ENCODE measurements at places on chromosomes 6 and 20. TPM values are rescaled to one million over a fixed set of nuclear protein-coding genes. Genes with fewer than 3 reads are reported as not detected.

The MEP1A gene
- total RNA-seq: not detected

The IL20RA gene
- total RNA-seq: 1.0 TPM

The IL17A gene
- not detected for total RNA-seq

The DDX43 gene
- 0.86 TPM for total RNA-seq

The SMLR1 gene
- total RNA-seq: not detected

The NCOA3 gene
- total RNA-seq: 25.2 TPM

DNA sequence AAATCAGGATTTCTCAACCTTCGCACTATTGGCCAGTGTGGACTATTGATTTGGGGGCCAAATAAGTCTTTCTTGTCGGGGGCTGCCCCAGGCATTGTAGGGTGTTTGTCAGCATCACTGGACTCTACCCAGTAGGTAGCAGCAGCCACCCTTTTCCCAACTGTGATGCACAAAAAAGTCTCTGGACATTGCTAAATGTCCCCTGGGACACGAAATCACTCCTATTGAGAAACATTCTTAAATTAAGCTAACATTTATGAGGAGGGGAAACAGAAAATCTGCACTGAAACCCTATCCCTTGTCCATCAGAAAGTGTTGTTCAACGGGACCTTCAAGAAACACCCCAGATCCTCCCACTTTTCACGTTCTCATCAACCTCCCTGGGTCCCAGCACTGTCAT is 54.2 kb downstream of the NFATC2 start:
- no peak for DNase-seq

DNA sequence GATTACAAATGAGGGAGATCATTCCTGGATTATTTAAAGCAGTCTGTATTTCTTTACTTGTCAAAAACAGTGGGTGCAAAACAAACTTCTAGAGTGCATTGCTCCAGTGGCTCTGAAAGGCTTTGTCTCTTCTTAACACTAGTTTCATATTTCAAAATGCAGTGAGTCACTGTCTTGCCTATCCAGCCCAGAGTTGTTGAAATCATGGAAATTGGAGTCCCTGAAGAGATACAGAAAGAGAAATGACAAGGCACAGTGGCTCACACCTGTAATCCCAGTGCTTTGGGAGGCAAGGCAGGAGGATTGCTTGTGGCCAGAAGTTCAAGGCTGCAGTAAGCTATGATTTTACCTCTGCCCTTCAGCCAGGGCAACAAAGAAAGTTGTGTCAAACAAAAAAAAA is 11.3 kb downstream of the SLC2A12 start:
- DNase-seq: no peak

- DNase-seq: no peak
Measured at GRCh38 chr6:163254341-163254835, 160.1 kb upstream of the QKI start.

DNA sequence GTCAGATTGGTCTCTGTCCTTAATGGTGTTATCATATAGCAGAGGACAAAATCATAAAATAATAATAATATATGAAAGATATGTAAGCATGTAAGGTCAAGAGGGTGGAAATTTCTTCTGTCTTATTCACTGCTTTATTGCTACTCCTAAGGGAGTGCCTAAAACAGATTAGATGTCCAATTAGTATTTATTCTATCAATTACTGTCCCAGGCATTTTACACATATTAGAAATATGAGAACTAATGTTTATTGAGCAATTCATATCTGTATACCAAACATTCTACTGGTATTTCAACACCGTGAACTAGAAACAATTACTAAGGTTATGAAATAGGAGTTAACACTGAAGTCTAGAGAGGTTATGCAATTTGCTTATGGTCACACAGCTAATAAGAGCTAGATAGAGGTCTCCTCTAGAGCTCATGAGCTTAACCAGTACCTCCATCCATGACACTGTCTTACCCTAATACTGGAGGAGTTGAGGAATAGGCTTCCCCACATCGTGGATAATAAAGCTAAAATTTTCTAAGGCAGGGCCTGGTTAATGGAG is 302.3 kb downstream of the PLCB1 start:
- DNase-seq: no peak

DNA sequence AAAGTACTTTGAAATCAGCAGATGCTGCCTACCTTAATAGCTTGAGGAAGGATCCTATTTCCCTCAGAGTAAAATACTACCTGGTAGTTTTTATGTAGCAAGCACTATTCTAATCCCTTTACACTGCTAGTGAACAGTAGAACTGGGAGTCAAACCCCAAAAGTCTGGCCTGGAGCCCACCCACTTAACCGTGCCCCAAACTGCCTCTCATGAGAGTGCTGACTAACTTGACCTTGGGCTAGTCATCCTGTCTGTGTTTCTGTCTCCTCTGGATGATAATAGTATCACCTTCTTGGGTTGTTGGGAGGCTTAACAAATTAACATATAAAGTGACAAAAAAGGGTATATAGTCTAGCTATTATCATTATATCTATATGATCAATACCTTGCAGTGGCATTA is 140.5 kb downstream of the RCAN2 start:
- no peak for DNase-seq

DNA sequence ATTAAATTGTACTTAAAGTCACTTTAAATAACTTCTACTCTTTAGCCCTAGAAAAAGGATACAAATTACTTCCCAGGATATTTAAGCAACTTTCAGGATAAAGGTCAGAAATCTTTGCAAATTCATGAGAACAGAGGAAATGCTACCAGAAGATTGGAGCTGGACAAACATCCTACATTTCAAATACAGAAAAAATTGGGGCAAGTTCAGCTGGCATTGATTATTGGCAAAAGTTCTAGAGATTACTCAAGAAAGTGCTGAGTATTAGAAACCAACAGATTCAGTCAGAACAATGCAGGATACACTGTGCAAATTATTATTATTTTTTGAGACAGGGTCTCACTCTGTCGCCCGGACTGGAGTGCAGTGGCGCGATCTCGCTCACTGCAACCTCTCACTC is 6.0 kb downstream of the SLC22A23 start:
- no peak for DNase-seq

DNA sequence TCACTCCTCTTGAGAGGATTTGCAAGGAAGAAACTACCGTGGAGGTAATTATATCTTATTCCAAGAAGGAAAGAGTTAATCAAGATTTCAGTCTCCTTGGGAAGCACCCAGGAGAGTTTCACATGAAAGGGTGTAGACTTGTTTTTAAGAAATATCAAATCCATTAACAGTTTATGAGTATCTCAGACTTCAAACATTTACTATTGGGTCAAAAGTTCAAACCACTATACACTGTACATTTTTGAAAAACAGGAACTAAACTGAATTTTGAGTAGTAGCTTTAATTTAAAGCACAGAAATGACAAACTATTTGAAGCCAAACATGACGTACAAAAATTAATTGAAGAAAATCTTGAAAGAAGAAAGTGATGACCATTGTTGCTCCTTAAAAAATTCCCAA is 164.0 kb downstream of the FOXC1 start:
- DNase-seq: no peak

DNA sequence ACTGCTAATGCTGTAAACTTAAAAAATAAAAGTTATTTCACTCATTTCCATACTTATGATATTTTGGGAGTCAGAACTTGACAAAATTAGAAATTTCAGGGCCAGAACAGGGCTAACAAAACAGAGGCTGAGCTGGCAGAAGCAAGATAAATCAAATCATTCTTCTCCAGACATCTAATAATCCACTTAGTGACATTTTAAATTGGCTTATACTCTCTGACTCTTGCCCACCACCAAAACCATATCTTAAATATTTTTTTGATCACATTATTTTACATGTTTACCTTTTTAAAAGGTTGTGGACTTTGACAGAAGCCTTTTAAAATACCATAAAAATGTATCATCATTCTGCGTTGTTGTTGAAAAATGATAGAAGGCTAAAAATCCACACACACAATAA is 116.5 kb downstream of the LMBRD1 start:
- DNase-seq: no peak

DNA sequence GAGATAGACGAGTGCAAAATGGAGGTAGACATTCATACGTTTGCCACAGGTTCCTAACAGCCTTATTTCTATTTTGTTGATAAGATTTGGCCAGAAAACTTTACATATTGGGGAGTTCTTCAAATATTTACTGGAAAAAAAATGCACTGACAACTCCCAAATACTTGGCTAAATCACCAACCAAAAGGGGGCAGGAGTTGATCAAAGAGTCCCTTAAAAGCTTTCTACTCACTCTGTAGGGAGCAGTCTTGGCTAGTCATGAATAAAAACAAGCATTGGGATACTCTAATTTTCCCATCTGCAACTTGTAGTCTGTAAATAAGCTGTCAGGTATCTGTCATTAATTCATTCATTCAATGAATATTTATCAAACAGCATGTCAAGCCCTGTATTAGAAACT is 18.4 kb downstream of the TENT5A start:
- no peak for DNase-seq

DNA sequence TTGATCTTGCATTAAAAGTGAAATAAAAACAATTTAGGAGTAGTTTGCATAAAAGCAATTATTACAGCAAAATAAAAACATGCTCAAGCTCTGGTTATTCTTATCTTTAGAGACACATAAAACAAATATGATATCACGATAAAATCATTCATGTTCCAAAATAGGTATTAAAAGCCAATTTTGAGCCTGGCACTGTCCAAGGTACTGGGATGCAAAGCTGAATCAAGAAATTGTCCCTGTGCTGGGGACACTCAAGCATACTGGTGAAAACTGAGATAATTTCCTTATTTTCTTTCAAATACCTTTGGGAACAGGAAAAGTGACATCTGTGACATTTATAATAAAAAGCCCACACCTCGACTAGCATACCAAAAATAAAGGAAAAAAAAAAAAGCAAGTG is 931 bp upstream of the MTCL3 start:
- no peak for DNase-seq

DNA sequence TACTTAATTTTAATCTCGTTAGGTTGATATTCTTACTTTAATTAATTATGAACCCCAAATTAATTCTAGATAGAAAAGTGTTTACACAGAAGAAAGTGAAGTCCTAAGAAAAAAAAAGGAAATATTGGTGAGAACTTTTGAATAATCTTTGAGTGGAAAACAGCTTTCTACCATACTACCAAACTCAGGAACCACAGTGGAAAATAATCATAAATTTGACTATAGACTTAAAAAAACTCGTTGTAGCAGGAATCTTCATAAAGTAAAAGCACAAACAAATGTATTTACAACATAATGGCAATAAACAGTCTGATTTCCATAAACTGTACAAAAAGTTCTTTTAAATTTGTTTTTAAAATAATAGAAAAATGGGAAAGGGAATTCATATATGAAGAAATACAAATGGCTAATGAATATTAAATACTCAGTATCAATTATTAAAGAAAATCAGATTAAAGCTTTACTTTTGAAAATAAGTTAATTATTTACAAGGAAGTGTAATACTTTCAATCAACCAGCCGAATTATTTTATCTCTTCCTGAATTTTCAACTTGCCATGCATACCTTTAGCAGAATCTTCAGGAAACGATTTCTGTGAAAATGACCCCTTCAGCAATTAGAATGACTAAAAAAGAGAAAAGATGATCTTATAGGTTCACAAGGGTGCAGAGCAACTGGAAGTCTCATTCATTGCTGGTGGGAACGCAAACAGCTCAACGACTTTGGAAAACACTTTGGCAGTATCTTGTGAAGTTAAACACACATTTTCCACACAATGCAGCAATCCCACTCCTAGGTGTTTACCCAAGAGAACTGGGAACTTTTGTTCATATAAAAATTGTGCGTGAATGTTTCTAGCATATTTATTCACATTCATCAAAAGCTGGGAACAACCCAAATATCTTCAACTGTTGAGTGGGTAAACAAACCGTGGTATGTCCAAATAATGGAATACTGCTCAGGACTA is 38.5 kb upstream of the BMP6 start:
- no peak for DNase-seq

DNA sequence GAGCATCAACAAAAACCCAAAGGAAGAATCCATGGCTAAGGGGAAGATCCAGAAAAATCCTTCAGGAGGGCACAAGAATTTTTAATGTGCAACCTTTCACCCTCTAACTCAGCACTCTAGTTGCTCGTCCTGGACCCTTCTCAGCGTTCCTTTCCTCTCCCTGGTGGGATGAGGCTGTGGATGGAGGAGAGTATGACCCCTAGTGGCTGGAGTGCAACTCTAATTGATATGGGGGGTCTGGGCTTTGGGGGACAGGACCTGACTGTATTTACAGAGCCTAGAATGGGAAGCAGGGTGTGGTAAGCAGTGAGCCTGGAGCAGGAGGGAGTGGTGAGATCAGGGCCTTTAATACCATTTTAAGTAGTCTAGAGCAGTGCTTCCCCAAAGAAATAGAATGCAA is 83.9 kb upstream of the CEP85L start:
- no peak for DNase-seq

GRCh38 chr6:30067460-30068139 is 602 bp downstream of the PPP1R11 start:
- peak; percentile 86 for DNase-seq

- no peak for DNase-seq
Measured at GRCh38 chr6:112501705-112502104, 154.6 kb downstream of the RFPL4B start.

DNA sequence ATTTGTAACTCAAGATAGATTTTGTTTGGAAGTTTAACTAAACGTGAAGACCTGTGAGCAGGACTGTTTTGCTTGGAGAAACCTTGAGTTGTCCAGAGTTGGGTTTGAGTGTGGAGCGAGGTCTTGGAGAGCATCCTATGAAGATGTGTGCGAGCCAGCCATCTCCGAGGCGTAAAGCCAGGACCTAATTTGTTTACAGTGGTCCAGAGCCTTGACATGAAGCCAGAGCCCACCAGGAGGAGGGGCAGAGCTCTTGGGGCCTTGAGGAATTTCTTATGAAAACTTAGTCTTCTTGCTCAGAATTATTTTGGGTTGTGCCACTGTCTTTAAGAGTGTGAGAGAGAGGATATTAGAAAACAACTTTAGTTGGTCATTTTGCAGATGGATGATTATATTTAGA is 6.3 kb downstream of the CHMP4B start:
- DNase-seq: no peak

DNA sequence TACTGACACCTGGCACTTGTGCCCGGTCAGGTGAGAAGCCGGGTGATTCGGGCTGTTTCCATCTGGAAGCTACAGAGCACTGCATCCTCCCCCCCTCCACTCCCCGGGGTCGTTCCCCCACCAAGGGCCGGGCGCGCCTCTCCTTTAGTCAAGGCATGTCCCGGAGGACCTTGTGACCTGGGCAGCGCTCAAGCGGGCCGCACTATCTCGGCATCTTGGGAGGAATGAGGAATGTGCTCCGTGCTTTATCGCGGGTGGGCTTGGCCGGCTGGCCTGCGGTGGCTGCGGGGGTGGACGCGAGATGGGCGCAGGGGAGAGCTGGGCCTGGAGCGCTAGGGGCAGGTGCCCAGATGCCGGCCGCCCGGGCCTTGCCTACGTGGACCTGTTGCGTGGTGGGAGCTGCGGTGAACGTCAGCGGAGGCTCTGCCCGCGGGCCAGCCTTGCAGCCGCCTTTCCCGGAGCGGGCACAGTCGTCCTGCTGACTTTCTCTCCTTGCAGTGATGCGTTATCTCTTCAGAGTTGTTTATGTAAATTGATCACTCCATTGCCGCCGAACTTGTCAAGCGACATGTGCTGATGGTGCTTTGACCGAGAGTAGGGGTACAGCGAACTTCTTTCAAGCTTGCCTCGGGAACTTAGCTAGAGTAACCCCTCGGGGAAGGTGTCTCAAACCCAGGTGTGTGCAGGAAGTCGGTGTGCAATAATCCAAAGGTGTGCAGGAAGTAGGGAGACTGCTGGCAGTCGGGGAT is 1.1 kb downstream of the LRRC1 start:
- DNase-seq: peak; percentile 50
